Hepatic stellate cell (primary cell): ENCODE measurements at places on chromosomes 3 and 15.

DNA sequence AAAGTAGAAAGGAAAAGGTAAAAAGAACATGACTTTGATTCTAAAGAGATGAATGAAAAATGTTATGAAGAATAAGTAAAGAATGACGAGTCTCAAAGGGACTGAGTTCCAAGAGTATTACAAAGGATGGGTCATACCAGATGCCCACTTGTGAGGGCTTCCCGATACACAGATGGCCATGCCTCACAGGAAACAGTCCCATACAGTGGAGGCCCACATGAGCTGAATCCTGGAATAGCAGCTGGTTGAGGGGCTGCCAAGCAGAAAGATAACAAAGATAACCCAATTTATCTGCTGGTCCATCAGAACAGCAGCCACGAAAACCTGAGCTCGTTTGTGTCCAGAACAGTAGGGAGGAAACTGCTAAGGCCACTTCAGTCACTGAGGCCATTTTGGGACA is 3.7 kb downstream of the SSR3 start:
- DNase-seq: no peak

GRCh38 chr3:147422601-147423536 is 13.7 kb downstream of the ZIC1 start:
- DNase-seq: no peak

- no peak for DNase-seq
These were observed 181.4 kb upstream of the BCL6 start for GRCh38 chr3:187926620-187927019.

- DNase-seq: no peak
These were observed 51.8 kb downstream of the IQSEC1 start for GRCh38 chr3:13021141-13022114.

DNA sequence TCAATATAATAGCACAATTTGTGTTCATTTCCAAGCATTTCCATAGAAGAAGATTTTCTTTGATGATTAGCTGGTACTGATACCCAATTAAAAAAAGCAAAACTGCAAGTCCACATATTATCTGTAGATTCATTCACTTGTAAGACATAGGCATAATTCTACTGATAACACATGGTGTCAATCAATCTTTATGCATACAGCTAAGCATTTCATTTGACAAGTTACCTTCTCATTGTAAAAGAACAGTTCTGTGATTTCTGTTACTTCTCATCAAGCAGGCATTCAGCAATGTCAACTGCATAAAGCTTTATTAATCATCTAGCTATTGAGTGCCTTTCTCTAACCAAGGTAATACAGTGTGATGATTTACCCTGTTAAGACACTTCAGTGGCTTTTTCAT is 672.0 kb downstream of the PLOD2 start:
- DNase-seq: no peak

- DNase-seq: no peak
These were observed 1.8 kb upstream of the ZNF385D start for GRCh38 chr3:21752749-21753347.

DNA sequence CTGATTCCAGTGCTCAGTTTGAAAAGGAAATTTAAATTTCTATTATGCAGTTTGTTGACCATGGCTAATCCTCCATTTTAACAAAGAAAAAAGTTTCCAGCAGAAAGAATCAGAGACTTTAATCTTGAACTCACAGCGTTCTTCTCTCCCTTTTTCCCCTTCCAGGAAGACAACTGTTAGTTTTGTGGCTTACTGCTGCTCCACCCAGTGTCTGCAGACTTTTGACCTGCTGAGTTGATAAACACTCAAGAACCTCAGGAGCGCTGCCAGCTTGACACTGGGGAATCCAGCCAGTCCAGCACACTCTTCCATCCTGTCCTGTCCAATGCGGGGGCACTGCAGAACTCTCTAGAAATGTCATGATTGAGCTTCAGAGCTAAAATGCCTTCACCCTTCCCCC is 134.6 kb downstream of the LRRC28 start:
- peak; percentile 23 for DNase-seq

- no peak for DNase-seq
These were observed 68.0 kb upstream of the XCR1 start for GRCh38 chr3:46095307-46095706.

- DNase-seq: no peak
These were observed 2.2 kb downstream of the ABHD5 start for GRCh38 chr3:43692971-43693370.

- no peak for DNase-seq
These were observed 10.3 kb downstream of the HRH1 start for GRCh38 chr3:11164607-11165006.

DNA sequence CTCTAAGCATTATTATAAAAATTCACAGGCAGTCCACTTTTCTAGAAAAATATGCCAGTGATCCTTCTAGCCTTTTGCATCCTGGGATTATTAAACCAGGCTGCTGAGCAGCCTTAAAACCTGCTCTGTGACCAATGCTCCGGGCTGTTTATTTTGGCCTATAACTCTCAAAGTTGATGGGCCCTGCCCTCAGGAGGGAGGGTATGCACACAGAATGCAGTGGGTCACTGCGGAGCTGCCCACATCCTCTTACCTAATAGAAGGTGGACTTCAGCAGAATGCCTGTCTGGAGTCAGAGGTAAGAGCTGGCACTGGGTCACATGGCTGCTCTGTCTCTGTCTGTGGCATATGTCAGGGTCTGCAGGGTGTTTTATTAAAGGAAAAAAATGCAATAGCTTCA is 26.0 kb downstream of the CPNE4 start:
- DNase-seq: no peak

DNA sequence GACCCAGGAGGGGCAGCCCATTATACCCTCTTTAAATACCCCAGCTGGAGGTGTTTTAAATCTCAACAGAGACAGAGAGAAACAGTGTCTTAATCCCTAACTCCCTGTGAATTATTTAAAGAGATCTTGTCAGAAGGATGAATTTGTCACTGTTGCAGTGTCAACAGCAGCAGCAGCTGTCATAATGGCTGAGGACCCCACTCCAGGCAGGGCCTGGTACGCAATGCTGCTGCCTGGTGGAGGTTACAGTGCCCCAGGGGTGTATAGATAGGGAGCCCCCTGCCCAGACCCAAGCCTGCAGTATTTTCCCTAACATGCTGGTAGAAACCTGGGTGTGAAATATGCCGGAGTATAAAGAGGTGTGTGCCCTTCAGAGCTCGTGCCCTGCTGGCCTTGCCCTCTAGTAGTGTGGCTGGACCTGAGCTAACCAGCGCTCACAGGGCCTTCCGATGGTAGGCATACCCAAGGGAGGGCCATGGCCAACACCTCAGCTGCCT is 143.0 kb downstream of the EPHB1 start:
- DNase-seq: no peak

GRCh38 chr3:5298453-5298852 is 110.9 kb downstream of the EDEM1 start:
- DNase-seq: no peak

DNA sequence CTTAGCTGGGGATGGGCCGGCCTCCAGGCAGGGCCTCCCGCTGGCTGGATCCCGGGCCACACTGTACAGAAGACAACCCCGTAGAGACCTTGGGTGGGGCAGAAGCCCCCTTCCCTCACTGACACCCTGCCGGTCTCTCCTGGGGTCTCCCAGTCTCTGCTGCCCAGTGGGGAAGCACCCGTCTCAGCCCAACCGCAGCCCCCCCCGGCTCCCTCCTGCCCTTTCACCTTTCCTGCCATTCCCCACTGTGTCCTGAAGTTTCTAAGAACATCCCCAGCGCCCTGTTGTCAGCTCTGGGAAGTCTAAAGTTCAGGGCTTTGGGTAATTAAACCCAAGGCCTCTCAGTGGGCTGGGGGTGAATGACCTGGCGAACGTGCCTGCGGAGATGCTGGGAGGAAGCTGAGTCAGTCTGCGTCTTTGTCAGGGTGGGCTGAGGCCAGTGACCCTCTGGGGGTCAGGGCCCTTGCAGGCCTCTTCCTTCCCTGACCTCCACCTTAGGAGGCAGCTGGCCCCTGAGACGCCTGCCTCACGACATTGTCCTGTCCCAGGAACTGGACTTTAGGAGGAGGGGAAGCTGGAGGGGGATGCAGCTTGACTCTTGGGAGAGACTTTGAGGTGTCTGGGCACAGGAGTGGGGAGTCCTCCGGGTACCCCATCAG is 1.4 kb upstream of the SLC51A start:
- no peak for DNase-seq

GRCh38 chr15:75104804-75105557 is 81.6 kb downstream of the PPCDC start:
- DNase-seq: peak; percentile 62

DNA sequence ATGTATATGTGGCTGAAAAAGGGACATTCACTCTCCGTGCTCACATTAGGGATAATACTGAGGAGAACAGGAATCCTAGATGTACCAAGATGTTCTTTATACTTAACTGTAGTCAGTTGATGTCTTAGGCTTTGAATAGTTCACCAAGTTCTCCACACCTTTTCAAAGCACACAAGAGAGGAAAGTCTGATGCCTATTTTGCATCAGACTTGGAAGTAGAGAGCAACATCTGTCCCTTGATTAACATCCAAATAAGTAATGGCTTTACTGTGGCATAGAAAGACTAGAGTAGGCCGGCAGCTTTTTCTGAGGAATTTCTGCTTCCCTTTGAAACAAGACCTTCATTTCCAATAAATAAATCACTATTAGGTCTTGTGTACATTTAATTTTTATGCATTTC is 34.0 kb downstream of the PIGB start:
- DNase-seq: no peak

DNA sequence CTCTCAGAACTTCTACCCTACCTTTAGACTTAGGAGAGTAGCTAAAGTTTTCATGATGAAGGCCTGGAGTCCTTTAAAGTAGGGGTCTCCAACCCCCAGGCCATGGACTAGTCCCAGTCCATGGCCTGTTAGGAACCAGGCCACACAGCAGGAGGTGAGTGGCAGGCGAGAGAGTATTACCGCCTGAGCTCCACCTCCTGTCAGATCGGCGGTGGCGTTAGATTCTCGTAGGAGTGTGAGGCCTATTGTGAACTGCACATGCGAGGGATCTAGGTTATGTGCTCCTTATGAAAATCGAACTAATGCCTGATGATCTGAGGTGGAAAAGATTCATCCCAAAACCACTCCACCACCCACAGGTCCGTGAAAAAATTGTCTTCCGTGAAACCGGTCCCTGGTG is 18.3 kb upstream of the CACNA2D3 start:
- no peak for DNase-seq
